NAMALWA (cell line): ENCODE measurements at places on chromosomes 1 and 21.
A peak's percentile ranks its signal among the peaks of the same experiment; 100 is the strongest.

GRCh38 chr21:37184784-37185593 lies 82.1 kb downstream of the VPS26C start:
- no peak for DNase-seq

DNA sequence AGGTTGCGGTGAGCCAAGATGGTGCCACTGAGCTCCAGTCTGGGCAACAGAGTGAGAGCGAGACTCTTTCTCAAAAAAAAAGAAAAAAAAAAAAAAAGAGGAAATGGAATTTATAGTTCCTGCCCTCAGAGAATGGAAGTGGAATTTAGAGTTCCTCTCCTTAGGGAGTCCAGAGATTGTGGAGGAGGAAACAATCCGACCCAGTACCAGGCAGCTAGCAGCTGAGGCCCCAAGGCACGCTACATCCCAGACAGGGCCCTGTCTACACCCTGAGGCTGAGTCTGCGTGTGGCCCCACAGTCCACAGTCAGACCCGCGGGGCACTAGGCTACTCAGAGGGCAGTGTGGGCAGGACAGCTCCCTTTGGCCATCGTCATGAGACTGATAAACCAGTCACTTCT lies 1.9 kb upstream of the MFN2 start:
- DNase-seq, result no peak

DNA sequence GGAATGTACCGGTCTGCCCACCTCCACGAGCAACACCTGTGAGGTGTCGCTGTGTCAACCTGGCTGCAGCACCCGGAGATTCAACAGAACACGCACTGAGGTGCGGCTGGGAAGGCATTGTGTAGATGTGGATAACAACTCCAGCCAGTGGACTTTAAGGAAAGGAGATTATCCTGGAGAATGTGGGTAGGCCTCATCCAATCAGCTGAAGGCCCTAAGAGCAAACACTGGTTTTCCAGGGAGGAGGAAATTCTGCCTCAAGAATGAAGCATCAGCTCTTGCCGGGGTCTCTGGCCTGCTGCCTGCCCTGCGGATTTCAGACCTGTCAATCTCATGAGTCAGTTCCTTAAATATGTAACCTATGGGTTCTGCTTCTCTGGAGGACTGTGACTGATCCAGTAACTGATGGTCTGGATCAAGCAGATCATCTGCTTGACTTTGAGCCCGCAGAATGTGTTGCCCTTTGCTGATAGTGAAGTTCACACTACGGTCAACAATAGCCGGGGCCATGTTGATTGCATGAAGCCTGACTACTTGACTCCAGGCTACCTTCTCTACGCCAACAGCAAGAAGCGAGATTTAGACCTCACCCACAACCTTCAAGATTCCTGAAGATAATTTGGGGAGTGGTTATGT lies 15.9 kb upstream of the PRDM15 start:
- DNase-seq, result no peak

- DNase-seq, result peak; percentile 34
These were observed 21.5 kb upstream of the STMN1 start for GRCh38 chr1:25927521-25928265.

DNA sequence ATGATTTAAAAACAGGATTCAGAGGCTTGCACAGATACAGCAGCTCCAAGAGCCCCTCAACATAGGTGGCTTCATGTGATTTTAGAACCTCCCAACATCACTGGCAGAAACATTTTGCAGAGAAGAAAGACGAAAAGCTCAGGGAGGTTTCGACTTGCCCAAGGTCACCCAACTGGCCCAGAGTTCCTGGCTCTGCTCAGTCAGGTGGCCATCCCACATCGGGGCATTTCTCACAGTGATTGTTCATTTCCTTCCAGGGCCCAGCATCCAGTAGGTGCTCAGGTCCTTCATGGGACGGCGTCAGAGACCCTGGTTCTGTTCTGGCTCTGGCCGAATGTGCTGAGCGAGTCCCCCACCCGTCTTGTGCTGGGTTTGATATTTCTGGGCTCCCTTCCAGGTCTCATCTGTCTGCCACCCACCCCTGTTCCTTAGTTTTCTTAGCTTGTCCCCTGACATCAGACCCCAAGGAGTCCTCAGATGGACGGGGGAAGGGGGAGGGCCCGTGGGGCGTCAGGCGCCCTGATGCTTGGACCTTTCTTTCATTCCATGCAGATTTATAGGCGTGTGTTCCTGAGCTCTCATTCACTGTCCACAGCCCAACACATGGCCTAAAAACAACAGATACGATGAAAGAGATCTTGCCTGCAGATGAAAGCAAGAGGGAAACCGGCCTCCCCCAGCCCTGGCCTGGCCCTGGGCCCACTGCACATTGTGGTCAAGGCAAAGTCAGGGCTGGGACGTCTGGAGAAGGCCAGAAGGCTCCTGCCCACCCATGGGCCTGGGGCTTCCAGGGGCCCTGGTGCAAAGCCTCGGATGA lies 123.1 kb upstream of the ZBTB40 start:
- DNase-seq, result no peak

- DNase-seq, result no peak
These were observed 52.5 kb downstream of the SELENOF start for GRCh38 chr1:86861424-86861823.
